ENCODE measurements at places on chromosomes 6 and 20.

DNA sequence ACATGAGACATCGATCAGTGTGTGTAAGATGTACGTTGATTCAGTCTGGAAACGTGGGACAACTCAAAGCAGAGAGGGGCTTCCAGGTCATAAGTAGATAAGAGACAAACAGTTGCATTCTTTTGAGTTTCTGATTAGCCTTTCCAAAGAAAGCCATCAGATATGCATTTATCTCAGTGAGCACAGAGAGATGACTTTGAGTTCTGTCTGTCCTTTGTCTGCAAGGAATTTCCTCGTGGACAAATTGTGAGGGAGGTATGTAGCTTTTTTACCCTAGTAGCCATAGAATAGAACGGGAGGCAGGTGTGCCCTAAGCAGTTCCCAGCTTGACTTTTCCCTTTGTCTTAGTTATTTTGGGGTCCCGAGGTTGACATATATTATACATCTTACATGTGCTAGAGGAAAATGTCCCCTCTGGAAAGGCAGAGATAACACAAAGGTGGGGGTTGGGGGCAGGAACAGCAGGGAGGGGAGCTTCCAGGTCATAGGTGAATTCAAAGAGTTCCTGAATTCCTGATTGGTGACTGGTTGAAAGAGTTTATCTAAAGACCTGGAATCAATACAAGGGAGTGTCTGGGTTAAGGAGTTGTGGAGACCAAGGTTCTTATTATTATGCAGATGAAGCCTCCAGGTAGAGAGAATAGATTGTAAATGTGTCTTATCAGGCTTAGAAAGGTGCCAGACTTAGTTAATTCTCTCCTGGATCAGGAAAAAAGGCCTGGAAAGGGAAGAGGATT lies 237.0 kb downstream of the NFATC2 start:
- no peak for DNase-seq

DNA sequence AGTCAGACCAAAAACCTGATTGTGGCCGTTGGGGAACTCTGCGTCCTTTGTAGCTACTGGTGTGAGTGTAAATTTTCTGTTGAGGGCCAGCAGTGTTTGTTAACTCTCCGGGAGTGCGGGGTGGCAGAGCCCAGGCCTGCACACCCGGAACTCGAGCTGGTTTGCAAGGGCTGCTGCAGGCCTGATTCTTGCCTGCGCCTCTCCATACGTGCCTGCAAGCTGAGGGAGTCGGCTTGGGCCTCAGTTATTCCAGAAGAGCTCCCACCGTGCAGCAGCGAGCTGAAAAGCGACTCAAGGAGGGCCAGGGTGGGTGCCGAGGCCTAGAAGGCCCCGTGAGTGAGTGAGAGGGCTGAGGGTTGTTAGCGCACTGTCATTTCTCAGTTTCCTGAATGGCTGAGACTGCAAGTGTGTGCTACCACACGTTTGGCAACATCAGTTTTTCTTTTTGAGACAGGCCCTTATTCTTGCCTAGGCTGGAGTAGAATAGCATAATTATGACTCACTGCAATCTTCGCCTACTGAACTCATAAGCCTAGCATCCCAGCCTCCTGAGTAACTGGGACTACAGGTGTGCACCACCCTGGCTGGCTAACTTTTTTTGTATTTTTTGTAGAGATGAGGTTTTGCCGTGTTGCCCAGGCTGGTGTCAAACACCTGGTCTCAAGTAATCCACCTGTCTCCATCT lies 33.9 kb upstream of the KIF13A start:
- no peak for DNase-seq

DNA sequence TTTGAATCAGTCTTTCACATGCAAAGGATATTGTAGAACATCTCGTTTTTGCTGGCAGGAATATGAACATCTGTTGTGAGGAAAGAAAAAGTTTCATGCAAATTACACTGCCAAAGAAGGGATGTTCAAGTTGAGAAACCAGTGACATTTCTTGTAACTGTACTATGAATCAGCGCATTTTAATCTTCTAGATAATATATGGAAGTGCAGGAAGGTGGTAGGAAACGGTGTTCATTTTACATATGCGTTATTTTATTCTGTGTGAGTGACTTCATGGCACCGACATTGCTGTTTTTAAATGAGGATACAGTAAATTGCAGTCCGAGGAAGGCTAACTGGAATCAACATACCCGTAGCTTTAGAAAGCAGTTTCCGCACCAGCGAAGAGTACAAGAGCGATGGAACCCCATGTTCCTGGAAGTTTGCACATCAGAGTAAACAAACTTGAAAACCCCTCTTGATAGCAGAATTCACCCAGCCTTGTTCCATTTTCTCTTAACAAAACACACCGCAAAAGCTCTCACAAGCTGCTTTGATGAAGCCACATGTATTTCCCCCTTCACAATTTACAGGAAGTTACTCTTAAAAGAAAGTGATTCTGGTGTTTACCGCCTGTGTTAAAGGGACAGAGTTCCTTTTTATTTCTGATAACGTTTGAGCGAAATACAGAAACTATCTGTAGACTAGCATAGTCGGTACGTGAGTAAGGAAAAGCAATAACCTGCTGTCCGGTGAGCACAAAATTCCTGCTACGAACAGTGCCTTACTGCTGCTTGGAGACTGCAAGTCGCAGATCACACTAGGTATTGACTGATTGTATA lies 11.5 kb downstream of the PRDM1 start:
- no peak for DNase-seq

GRCh38 chr6:78268591-78269452 lies 598.5 kb upstream of the IRAK1BP1 start:
- DNase-seq = no peak

GRCh38 chr6:22401932-22402331 lies 105.1 kb upstream of the PRL start:
- DNase-seq = no peak

DNA sequence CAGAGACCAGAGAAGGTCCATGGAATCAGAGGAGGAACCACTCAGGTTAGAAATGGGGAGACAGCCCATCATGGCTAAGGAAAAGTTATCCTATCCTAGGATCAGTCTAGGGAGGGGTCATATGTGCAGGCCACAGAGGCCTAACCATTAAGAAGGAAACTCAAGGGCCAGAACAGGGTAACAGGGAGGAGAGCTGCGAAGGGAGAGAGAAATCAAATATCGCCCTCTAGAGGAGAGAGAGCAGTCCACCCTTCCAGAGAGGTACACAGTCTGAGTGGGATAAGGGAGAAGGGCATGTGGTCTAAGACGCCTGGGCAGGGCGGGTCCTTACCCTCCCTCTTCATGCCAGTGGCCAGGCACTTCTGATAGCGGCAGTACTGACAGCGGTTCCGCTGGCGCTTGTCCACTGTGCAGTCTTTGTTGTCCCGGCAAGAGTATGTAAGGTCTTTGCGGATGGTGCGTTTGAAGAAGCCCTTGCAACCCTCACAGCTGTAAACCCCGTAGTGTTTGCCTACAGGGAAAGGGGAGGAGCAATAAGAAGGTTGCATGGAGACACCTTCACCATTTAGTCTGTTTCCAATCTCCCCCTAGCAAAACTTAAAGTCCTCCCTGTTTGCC lies 2.9 kb downstream of the RXRB start:
- no peak for DNase-seq

GRCh38 chr20:24206995-24207394 lies 218.4 kb upstream of the GGTLC1 start:
- DNase-seq = no peak

- no peak for DNase-seq
Measured at GRCh38 chr20:46357030-46357514, 48.8 kb upstream of the CDH22 start.

DNA sequence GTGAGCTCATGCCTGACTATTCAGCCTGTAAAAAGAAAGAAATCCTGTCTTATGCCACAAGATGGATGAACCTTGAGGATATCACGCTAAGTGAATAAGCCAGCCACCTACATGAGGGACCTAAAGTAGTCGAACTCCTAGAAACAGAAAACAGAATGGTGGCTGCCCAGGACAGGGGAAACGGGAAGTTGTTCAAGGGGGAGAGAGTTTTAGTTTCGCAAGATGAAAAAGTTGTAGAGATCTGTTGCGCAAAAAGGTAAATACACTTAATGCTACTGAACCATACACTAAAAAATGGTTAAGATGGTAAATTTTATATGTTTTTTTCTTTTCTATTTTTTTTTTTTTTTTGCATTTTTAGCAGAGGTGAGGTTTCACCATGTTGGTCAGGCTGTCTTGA lies 74.1 kb upstream of the RALY start:
- no peak for DNase-seq

DNA sequence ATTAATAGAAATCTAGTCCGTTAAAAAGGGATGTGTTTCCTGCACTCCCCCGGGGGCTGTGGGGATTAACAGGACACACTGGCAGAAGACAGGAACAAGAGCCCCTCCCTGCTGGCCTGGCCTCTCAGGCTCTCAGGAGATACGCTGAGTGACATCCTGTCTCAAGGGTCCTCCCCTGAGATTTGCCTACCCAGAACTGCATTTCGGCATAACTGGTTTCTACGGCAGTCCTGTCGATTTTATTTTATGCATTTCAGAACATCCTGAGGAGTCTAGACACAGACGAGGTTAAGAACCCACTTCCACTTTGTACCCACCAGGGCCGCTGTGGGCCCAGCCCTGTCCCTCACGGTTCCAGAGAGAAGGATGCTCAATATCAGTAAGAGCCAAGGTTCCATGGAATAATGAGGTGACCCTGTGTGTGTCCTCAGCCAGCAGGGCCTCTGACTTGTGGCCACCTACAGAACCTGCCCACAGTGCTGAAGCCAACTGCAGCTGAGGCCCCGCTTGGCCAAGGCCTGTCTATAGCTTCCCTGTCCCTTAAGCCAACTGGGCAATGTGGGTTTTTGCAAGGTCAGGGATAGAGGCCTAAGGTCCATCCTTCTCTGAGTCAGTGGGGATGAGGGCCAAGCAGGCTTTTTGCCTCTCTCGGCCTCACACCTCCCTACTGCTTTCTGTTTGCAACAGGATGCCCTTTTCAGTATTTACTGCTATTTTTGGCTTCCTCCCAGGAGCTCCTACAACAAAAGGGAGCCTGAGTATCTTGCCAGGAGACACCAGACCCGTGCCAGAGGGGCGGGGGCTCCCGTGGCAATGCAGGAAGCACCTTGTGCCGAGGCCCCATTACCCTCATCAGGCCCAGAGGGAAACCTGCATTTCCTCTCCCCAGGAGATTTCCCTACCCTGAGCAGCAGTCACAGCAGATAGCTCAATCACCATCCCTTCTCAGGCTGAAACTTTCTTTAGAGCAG lies 14.7 kb downstream of the UQCC2 start:
- no peak for DNase-seq
